H4 (cell line): ENCODE measurements at places on chromosomes 7 and 10. TPM values are rescaled to one million over a fixed set of nuclear protein-coding genes. Genes with fewer than 3 reads are reported as not detected.

DNA sequence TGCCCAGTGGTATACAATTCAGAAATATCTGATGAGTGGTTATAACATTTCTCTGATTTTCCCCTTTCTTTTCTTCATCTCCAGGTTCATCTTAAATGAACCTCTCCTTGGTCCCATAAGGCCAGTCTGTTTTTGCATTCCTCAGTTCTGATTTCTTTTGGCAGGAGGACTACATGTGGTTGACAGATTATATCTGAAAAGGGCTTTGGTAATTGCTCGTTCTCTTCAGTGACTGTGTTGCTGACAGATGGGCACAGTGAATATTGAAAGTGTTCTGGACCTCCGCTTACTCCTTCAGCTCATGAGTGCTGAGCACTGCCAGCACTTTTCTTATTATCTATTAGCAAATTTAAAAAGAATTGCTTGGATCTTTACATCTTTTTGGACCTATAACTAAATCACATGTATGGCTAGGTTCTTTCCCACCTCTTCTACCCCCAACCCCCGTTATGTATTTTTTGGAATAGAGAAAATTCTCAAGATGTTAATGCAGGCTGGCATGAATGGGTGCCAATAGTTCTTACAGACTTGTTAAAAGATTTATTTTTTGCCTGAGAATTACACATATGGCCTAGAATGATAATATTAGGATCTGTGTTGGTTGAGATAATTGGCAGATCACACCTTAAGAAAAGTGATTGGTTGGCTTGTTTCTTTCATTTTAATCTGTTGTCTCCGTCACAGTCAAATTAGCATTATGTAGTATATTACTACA, 323.0 kb downstream of the EXOC4 start:
- DNase-seq = no peak

CADPS2 gene
- total RNA-seq = 22.4 and 23.3 TPM in 2 replicates

DNA sequence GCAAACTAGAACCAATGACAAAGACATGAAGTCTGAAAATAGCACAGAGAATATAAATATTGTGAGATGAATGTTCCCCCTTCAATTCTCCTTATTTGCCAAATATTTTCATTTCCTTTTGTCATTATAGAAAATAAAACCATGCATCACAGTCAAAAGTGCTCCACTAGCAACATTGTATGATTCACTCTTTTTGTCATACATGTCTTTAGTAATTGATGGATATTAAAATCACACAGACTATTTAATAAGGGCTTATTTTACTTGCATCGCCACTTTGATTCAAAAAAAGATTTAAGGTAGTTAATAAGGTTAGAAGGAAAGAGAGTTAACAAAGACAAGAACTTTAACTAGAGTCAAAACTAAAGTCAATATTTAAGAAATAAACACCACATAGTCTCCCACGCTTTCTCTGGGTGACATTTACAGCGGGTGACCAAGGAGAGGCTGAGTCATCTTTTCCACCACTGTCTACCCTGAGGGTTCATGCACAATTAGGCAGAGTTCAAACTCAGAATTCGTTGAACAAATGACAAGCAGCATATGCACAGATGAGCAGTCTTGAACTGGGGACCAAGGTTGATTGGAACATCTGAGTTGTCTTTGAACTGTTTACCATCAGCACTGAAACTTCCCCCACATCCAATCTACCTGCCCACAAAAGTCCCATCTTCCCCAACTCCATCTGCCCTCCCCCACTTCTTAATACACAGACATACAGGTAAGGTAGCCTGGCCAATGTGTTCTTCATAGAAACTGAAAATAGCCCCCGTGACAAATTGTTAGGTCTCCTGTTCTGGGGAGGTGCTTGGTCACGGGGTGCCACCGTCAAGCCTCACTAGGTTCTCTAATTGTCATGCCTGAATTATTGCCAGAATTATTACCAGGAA, 42.5 kb downstream of the C7orf25 start:
- peak; percentile 66 for DNase-seq

DNA sequence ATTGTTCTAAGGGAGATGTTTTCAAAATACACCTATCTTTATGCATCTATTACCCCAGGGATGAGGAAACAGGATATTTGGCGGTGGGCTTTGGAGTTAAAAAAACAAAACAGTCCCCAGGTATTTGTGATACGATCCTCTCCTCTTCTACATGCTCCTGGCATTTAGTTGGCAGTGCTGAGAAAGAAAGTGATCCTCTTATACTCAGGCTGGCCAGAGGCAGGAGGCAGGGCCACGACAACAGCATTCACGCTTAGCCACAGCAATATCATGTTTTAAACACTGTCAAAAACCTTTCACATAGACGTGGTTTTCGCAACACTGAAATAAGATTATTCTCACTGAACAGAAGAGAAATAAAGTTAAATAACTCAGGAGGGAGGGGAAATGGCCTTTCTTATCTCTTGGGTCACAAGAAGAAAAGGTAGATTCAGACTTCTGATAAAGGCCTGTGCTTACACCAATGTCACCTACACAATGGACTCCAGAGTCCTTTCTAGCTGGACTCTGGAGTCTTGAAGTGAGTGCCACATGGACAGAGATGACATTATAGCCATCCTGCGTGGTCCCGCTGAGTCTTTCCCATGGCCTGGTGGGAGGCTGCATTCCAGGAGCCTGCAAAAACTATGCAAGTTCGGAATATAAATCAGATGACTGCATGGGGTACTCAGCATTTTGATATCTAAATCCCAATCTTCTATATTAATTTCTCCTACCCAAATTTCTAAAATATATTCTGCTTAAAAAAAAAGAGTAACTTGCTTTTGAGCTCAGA, 88.7 kb downstream of the PIP4K2A start:
- DNase-seq = no peak

MAPK8 gene
- total RNA-seq = 68.7 and 71.1 TPM in 2 replicates

SRGN gene
- 3.9 and 5.0 TPM in 2 replicates for total RNA-seq

ZPBP gene
- not detected in 2 replicates for total RNA-seq

GRCh38 chr7:48376263-48376662, 205.0 kb downstream of the ABCA13 start:
- DNase-seq = no peak

SEMA3D gene
- 35.3 and 58.8 TPM in 2 replicates for total RNA-seq

DNA sequence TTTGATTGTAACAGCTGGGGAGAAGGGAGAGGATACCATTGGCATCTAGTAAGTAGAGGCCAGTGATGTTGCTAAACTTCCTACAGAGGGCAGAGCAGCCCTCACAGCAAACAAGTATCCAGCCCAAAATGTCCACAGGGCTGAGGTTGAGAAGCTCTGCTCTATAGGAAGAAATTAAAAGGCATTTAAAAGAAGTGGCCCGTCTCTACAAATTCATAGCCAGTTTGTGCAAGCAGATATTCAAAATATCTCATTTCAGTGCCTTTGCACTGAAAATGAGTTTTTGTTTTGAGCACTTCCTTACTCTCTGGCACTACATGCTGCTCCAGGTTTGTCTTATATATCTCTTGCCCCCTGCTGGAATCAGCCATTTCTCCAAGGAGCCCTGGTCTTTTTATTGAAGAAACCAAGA, 330.0 kb downstream of the BBS9 start:
- peak; percentile 65 for DNase-seq

GRCh38 chr10:95266674-95267095, 24.1 kb downstream of the PDLIM1 start:
- peak; percentile 78 for DNase-seq

GRCh38 chr7:101687791-101688182, 58.7 kb upstream of the MYL10 start:
- no peak for DNase-seq

GRCh38 chr10:34886906-34887642, 72.0 kb upstream of the PARD3 start:
- DNase-seq = no peak

DDC gene
- total RNA-seq = not detected in 2 replicates

- DNase-seq = no peak
Measured at GRCh38 chr10:796233-796632, 106.8 kb upstream of the DIP2C start.

TEX47 gene
- total RNA-seq = not detected in 2 replicates

- DNase-seq = peak; percentile 90
Measured at GRCh38 chr7:29812185-29812876, 6.0 kb downstream of the WIPF3 start.

CTTNBP2 gene
- 2.4 and 4.8 TPM in 2 replicates for total RNA-seq

GRCh38 chr10:61878740-61879068, 22.8 kb upstream of the ARID5B start:
- no peak for DNase-seq

- DNase-seq = no peak
Measured at GRCh38 chr10:33074443-33074842, 116.4 kb upstream of the ITGB1 start.

TMEM196 gene
- not detected in 2 replicates for total RNA-seq

CALML3 gene
- total RNA-seq = not detected in 2 replicates

- no peak for DNase-seq
Measured at GRCh38 chr10:13291061-13291460, 8.8 kb downstream of the PHYH start.

GRCh38 chr7:130356876-130357611, 12.4 kb downstream of the CPA5 start:
- DNase-seq = peak; percentile 92

NAT16 gene
- not detected in 2 replicates for total RNA-seq

DNA sequence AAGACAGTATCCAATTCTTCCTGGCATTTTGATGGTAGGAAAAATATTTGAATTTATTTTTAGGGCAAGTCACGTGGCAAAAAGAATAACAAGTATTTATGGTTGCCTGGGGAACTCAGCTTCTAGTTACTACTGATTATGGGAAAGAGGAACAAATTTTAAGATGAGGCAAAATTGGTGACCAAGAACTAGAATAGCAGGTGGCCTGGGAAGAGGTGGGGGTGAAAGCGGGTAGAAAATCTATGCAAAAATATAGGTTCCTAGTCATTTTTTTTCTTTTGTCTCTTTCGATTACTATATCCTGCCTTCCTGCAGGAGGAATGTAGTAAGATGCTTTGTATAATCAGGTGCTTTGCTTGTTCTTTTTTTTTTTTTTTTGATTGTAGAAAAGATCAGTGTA, 27.8 kb downstream of the ENTPD1 start:
- no peak for DNase-seq

STAG3 gene
- 0.35 TPM in 1 of 2 replicates, not detected in the other for total RNA-seq

DNA sequence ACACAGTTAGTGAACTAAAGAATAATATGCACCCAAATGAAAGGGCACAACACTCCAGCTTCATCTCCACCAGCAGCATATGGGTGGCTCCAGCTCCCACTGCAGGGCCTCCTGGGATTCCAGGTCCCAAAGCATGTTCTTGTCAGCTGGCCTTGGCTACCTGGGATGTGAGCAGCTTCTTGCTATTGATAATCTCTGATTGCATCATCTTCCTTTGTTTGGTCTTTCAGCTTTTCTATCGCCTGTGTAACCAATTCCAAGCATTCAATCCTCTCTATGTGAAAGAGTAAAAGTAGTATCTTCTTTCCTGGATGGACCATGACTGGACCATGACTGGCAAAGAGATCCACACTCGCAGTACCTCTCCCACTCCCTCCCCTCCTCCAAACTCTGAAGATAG, 333.9 kb upstream of the GLI3 start:
- DNase-seq = no peak

DNA sequence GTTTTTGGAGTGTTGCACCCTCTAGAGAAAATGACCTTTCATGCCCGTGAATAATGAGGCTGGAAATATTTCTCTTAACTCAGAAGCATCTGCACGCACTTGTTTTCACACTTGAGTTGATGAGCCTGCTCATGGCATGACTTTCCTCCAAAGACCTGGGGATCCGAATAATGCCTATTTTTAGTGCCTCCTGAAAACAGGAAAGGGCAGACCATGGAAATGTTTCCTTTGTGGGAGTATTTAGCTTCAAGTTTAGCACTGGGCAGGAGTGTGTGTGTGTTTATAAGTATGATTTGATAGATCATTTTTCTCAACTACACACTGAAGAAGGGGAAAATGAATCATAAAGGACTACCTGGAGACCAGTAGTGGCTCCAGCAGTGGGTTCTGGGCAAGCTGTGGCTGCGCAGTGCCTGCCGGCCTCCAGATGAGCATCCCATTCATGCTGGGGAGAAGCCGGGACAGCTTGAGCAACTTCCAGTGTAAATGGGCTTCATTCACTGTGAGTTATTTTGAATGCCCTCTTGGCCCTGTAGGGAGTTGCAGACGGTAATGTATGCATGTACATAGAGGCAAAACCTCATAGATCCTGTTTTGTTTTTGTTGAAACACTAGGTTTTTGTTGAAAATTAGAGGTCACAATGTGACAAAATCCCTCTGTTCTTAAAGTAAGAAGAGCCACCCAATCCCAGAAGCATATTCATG, 117.8 kb upstream of the INSYN2A start:
- no peak for DNase-seq

DNA sequence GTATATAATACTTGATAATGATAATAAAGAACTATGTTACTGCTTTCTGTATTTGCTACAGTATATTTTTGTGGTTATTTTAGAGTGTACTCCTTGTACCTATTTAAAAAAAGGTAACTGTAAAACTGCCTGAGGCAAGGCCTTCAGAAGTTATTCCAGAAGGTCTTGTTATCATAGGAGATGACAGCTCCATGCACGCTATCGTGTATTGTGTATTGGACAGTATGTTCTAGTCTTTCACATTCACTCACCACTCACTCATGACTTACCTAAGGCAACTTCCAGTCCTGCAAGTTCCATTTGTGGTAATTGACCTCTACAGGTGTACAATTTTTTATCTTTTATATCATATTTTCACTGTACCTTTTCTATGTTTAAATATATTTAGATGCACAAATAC, 100.7 kb downstream of the ARL4A start:
- no peak for DNase-seq

- DNase-seq = no peak
Measured at GRCh38 chr10:51198170-51198569, 123.9 kb downstream of the PRKG1 start.

DNA sequence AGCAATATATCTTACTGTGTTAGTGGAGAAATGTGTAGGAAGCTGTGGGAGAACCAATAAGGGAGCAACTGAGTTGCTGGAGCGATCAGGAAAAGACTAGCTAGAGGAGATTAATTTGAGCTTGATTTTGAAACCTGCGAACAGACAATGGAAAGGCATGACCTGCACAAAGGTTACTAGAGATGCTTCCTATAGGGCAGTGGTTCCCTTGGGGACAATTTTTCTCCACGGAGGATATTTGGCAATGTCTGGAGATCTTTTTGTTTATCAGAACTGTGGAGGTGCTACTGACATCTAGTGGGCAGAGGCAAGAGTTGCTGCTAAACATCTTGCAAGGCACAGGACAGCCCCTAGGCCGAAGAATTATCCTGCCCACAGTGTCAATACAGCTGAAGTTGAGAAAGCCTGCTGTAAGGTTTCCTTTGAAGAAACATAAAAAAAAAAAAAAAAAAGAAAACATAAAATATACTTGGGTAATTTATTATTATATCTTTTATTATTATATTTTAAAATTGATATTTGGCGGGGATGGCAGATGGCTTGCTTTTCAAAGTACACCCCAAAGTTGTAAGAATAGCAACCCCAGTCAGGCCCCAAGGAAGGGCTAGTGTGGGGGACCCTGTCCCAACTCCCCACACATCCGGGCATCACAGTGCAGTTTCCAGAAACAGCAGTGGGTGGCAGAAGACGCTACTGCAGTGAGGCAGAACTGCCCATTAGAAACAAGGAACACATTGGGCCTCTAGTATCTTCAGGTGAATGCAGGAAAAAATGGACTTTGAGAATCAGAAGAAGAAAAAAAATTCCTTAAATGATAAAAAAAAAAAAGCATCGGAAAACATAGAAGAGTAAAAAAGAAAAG, 481.6 kb downstream of the SH2D4B start:
- DNase-seq = peak; percentile 78

- no peak for DNase-seq
Measured at GRCh38 chr7:50310956-50311355, 6.4 kb downstream of the IKZF1 start.
